Activated T-cell treated with anti-CD3 and anti-CD28 coated beads, Interleukin-2, amount 50 U/mL, for 72 hours (primary cell): ENCODE measurements at places on chromosomes 3 and 15. TPM values are rescaled to one million over a fixed set of nuclear protein-coding genes. Genes with fewer than 3 reads are reported as not detected.

- no peaks in the 10 kb centered on the region for H3K4me1 ChIP-seq
- H3K4me3 ChIP-seq = no peak overlapping the region
- no peak for DNase-seq
- peaks cover 25% of the 10 kb centered on the region for H3K36me3 ChIP-seq
- H3K27me3 ChIP-seq = no peaks in the 10 kb centered on the region
Measured at GRCh38 chr3:194647747-194648146, 14.5 kb upstream of the TMEM44 start.

GRCh38 chr3:181493423-181493822, 218.3 kb upstream of the SOX2 start:
- H3K4me1 ChIP-seq = no peaks in the 10 kb centered on the region
- no peak overlapping the region for H3K4me3 ChIP-seq
- H3K36me3 ChIP-seq = no peaks in the 10 kb centered on the region
- DNase-seq = no peak
- no peak overlapping the region for H3K27ac ChIP-seq
- H3K27me3 ChIP-seq = no peaks in the 10 kb centered on the region

DNA sequence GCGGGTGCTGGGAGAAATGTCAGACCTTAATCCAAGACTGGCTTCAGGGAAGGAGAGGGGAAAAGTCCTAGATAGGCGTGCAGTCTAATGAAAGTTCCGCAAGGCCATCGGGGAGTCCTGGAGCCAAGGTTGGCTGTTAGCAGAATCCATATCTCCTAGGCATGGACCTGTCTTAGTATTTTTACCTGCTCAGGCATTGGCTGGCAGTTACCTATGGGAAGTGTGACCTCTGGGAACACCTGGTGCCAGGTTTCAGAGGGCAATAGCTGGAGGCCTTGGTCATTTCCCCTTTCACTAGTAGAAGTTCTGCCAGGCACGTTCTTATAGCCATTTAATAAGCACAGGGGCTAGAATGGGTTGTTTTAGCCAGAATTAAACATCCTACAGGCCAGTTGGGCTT, 330.8 kb upstream of the SEMA6D start:
- H3K4me3 ChIP-seq = no peak overlapping the region
- H3K4me1 ChIP-seq = no peaks in the 10 kb centered on the region
- H3K27me3 ChIP-seq = no peaks in the 10 kb centered on the region

JMJD7 gene
- total RNA-seq = 16.0 TPM

TMCO5A gene
- total RNA-seq = not detected

DNA sequence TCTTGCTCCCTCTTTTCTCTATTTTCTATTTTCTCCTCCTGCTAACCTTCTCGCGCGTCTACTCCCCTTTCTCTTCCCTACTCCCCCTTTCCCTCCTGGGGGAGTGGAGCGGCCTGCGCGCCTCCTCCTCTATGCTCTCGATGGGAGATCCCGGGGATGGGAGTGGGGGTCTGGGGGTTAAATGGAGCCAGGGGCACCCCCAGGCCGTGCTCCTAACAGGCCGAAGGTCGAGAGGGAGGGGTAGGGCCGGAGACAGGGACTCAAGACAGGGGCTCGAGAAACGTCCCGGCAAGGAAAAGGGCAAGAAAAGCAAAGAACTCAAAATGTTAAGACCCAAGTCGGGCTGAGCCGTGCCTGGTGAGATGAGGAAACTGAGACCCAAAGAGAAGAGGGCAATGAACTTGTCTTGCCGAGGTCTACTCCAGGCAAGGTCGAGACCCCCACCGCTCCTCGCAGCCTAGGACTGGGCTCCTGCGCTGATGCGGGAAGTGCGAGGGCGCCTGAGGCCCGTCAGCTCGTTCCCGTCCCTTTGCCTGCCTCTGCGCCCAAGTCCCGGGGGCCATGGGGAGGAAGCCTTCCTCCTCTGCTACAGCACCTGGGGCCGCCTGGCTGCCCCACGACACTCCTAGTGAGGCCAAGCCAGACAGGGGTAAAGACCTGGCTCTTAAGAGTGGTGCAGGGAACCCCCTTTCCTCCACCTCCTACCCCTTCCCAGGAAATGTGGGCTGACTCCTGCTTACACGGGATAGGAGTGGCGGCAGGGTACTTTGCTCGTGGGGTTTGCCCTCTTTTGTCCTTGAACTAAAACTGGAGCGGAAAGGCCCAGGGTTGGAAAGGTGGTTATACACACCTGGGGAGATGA, 770 bp upstream of the MEGF11 start:
- H3K4me3 ChIP-seq = peak overlapping the region; percentile 82
- peaks cover 69% of the 10 kb centered on the region for H3K27me3 ChIP-seq
- no peak for DNase-seq
- H3K4me1 ChIP-seq = peaks cover 9% of the 10 kb centered on the region
- peaks cover 3% of the 10 kb centered on the region for H3K36me3 ChIP-seq

DNA sequence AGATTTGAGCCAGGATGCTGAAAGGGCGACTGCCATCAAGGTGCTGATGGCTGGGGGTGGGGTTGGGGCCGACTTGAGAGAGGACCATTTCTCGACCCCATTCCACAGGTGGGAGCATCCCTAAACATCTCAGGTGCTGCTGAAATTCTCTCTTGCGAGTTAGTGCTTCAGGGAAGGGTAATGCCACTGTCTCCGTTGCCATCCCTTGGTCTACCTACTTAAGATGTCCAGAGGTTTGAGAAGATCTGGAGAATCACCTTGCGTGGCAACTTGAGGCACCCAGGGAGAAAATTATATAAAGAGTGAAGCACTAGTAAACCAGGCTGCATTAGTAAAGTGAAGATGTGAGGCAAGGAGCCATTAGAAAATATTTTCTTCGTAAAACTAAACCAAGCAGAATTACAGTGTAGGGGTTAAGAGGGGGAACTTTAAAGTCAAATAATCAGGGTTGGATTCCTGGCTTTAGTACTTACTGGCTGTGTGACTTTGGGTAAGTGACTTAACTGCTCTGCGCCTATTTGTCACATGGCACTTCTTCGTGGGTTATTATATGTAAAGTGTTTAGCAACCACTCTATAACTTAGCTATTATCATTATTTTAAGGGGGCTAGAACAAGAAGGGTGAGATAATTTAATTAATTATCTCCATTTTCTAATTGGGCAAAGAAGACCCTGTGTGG, 662 bp upstream of the RFTN1 start:
- H3K4me1 ChIP-seq = peaks cover 82% of the 10 kb centered on the region
- H3K4me3 ChIP-seq = peak overlapping the region; percentile 75
- no peak for DNase-seq
- H3K27ac ChIP-seq = peak overlapping the region; percentile 64
- peaks cover 11% of the 10 kb centered on the region for H3K36me3 ChIP-seq
